SK-N-SH (cell line): ENCODE measurements at places on chromosomes 2 and 18. TPM values are rescaled to one million over a fixed set of nuclear protein-coding genes. Genes with fewer than 3 reads are reported as not detected.

The CDH7 gene
- polyA plus RNA-seq, result not detected in 2 replicates

The CRACDL gene
- not detected in 2 replicates for polyA plus RNA-seq

The PAX8 gene
- 0.08 and 0.23 TPM in 2 replicates for polyA plus RNA-seq

The IL18R1 gene
- polyA plus RNA-seq, result 0.11 TPM in 1 of 2 replicates, not detected in the other

The NYAP2 gene
- not detected in 2 replicates for polyA plus RNA-seq

The TMEM169 gene
- polyA plus RNA-seq, result 0.30 and 0.47 TPM in 2 replicates

The DRC1 gene
- polyA plus RNA-seq, result 0.18 TPM in 1 of 2 replicates, not detected in the other

The NOTO gene
- not detected in 2 replicates for polyA plus RNA-seq

The ANKRD62 gene
- not detected in 2 replicates for polyA plus RNA-seq

The SERPINB7 gene
- polyA plus RNA-seq, result 99.5 and 170 TPM in 2 replicates

The PLEKHH2 gene
- 1.9 and 3.1 TPM in 2 replicates for polyA plus RNA-seq

The ZNF385B gene
- polyA plus RNA-seq, result 0.15 and 0.16 TPM in 2 replicates

The BARD1 gene
- polyA plus RNA-seq, result 2.4 and 2.7 TPM in 2 replicates

The COL3A1 gene
- polyA plus RNA-seq, result 900 and 987 TPM in 2 replicates

The UGT1A10 gene
- polyA plus RNA-seq, result not detected in 2 replicates

The PROM2 gene
- 0.38 and 0.49 TPM in 2 replicates for polyA plus RNA-seq

The HOXD12 gene
- not detected in 2 replicates for polyA plus RNA-seq

The NCKAP5 gene
- polyA plus RNA-seq, result 0.02 TPM in 2 replicates

The DSG1 gene
- polyA plus RNA-seq, result 0.02 TPM in 1 of 2 replicates, not detected in the other

The LYG1 gene
- 1.2 and 1.4 TPM in 2 replicates for polyA plus RNA-seq

The RANBP2 gene
- polyA plus RNA-seq, result 3.6 and 4.3 TPM in 2 replicates

The RFX8 gene
- 0.07 and 0.11 TPM in 2 replicates for polyA plus RNA-seq

The TMEM178A gene
- 0.60 and 0.84 TPM in 2 replicates for polyA plus RNA-seq

The ANKRD44 gene
- 12.3 and 12.5 TPM in 2 replicates for polyA plus RNA-seq

The RAB6D gene
- polyA plus RNA-seq, result not detected in 2 replicates

The ADD2 gene
- polyA plus RNA-seq, result 0.30 and 0.50 TPM in 2 replicates

The LBH gene
- 22.8 and 26.4 TPM in 2 replicates for polyA plus RNA-seq

The FTCDNL1 gene
- not detected in 2 replicates for polyA plus RNA-seq

The PFN4 gene
- 0.54 and 0.61 TPM in 2 replicates for polyA plus RNA-seq

The ITGA4 gene
- 10.5 and 12.5 TPM in 2 replicates for polyA plus RNA-seq

The TGIF1 gene
- 82.3 and 113 TPM in 2 replicates for polyA plus RNA-seq

The TMEM150A gene
- 20.2 TPM in 2 replicates for polyA plus RNA-seq

The YIPF4 gene
- 3.2 and 3.5 TPM in 2 replicates for polyA plus RNA-seq

The SMAD4 gene
- polyA plus RNA-seq, result 43.3 and 55.3 TPM in 2 replicates

The IL36A gene
- polyA plus RNA-seq, result not detected in 2 replicates

The TACR1 gene
- polyA plus RNA-seq, result under 0.01 TPM in 1 of 2 replicates, not detected in the other

The TRAPPC12 gene
- 59.5 and 83.3 TPM in 2 replicates for polyA plus RNA-seq

The ID2 gene
- polyA plus RNA-seq, result 385 and 459 TPM in 2 replicates
